ENCODE measurements at places on chromosomes 3 and 15.

GRCh38 chr3:179146911-179147513, 1.1 kb upstream of the PIK3CA start:
- DNase-seq = peak; percentile 79

- DNase-seq = peak; percentile 51
Measured at GRCh38 chr3:63976161-63976871, 47.0 kb downstream of the PSMD6 start.

DNA sequence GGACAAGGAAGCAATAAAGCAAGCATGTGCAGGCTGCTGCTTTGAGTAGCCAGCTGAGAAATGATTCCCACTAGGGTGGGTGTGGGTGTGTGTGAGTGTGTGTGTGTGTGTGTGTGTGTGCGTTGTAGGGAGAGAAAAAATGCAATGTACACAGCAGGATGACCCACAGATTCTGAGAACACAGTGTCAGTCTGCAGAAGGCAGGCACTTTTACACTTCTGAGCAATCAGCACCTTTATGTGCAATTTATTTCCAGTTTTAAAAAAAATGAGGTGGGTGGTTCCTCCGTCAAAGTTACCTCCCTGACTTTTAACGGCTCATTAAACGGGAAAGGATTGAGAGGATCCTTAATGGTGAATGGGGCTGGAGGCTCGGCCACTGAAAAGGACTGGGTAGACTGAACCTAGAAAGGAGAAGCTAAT, 38.5 kb upstream of the LIPC start:
- DNase-seq = peak; percentile 15

- DNase-seq = no peak
Measured at GRCh38 chr3:187709155-187709554, 6.8 kb upstream of the RTP2 start.

DNA sequence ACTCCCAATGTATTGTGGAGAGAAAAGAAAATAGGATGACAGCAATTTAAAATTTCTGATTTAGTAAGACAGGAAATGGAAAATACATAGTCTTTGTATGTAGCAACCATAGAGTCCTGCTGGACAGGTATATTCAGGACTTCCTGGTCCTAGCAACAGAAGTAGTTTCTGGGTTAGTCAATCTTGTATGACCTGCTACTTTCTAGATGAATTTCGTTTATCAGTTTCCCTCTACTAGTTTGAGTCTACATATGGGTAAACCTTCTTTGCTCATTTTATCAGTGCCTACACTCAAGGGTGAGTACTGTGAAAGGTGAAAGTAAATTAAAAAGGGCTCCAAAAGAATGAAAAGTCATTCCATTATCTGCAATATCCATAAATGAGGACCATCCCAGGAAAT, 309.8 kb downstream of the UNC13C start:
- no peak for DNase-seq

DNA sequence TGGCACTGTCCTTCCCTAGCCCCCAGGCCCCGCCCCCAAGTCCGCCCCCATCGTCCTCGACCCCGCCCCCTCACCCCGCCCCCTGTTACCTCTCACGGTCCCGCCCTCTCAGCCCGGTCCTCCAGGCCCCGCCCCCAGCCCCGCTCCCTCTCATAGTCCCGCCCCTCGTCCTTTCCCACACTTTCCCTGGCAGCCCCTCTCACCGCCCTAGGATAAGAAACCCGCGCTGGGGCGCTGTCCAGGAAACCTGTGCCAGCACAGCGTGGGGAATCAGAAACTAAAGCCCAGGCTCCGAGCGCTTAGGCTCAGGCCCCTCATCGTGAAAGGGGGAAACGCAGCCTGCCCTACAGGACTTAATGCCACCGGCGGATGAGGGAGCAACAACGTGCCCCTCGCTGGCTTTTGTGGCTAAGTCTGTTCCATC, 20.9 kb downstream of the TRPM1 start:
- no peak for DNase-seq

DNA sequence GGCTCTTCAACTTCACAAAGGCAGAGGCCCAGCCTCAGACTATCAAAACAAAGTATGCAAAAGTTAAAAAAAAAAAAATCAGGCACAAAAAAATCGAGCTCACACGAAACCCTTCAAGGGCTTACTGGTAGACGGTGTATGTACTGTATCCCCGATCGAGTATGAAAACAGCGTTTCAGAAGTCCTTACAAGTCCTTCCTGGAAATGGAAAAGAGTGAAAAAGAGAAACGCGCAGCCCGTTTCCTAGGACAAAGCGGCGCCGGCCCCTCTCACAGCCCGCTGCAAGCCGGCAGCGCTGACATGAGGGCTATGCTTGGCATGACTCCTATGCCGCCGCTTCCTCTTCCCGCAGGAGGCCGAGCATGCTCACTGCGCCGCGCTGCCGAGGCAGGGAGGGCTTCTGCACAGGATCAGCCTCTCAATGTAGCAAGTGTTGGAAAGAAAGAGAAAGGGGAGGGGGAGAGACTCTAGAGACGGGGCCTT, at the start of gene VGLL4:
Gene VGLL4, minus strand, starts transcription at position 311 of the 483 bp plus-strand sequence. CDS start 397 bp downstream, outside the sequence.
- peak; percentile 93 for DNase-seq

All from muscle of arm (tissue), 14 donors.